ENCODE measurements at places on chromosomes 7 and 10. TPM values are rescaled to one million over a fixed set of nuclear protein-coding genes. Genes with fewer than 3 reads are reported as not detected.

GRCh38 chr10:61877887-61878739 is 23.4 kb upstream of the ARID5B start:
- no peak for DNase-seq

DNA sequence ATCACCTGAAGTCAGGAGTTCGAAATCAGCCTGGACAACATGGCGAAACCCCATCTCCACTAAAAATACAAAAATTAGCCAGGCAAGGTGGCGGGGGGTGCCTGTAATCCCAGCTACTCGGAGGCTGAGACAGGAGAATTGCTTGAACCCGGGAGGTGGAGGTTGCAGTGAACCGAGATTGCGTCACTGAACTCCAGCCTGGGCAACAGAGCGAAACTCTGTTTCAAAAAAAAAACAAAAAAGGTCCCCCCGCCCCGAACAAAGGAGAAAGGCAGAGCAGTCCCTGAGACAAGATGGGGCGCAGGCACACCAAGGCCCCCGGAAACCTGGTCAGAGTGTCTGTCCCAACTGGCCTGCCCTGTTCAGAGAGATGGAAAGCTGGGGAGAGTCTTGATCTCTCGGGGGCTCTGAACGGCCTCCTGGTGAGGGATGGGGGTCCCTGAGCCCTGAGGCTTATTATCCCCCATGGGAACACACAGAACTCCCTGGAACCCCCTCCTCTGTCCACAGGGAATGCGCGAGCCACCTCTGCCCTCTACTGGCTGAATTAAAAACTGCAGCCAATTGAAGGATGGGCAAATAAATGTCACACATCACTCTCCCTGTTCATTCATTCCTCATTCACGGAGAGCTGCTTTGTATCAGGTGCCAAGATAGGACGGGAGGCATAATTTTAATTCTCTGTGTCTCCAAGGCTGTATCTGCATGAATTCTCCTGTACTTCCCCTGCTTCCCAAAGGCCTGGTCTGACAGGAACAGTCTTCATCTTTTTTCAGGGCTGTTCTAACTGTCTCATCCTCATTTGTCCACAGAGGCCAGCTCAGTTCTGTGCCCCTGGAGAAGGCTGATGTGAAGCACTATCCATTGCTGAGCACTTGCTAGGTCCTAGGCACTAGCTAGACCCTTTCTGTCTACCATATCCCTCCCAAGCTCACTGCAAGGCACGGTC is 28.9 kb downstream of the MAT1A start:
- DNase-seq, result peak; percentile 89

GRCh38 chr10:124008681-124009080 is 84.7 kb downstream of the CHST15 start:
- no peak for DNase-seq

DNA sequence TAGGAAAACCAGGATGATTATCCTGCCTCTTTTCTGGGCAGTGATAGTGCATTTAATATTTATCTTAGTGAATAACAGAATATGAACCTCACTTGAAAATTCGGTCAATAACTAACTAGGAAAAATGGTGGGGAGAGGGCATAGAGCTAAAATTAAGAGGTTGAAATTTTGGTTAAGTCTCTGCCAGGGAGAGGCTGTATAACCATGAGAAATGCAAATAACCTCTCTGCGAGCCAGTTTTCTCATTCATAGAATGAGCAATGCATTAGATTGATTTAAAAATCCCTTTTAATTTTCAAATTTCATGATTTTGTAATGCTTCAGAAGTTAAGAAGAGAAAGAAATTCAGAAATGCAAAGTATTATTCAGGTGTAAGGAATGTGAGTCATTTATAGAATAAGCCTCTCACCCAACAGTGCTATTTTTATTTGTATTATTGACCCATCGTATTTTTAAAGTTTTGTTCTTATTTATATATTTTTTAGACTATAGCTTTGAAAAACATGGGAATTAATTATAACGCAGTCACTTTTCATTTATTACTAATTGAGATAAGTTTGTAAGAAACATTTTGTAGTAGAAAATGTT is 104.7 kb downstream of the PHF14 start:
- DNase-seq, result no peak

DNA sequence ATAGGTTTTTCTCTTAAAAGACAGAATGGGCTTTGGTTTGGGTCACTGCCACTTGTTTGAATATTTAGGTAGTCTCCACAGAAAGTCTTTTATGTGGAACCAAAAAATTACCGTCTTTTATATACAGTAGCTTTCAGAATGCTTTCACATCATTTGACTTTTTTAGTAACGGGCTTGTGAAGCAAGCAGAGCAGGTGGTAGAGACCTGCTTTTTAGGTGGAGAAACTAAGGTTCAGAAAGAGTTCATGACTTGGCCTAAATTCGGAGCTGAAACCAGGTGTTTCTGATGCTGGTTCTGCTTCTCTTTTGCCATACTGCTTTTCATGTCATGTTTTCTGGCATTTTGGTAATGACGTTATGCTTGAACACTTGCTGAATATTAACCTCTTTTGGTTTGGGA is 36.3 kb downstream of the GARS1 start:
- DNase-seq, result no peak

- no peak for DNase-seq
Observed at GRCh38 chr10:5396556-5397300, 7.9 kb downstream of the TUBAL3 start.

DNA sequence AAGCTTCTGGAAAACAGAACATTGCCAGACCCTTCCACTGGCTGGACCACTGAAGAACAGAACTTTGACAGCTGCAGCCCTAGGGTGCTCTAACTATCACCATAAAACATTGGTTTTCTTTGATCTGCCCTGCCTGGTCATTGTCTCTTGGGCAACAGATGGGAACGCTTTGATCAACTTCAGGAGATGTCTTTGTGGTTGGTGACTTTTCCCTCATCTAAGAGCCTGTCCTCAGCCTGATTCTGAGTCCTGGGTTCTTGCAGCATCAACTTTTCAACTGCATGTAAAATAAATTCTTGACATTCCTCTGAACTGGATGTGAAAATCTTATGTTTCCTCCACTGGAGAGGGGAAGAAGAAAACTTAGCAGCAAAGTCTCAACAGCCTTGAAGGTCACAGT is 53.1 kb upstream of the ZNRF2 start:
- DNase-seq, result no peak

GRCh38 chr10:127313996-127314700 is 117.8 kb upstream of the INSYN2A start:
- DNase-seq, result no peak

GRCh38 chr10:65622608-65623007 is 1303.2 kb upstream of the LRRTM3 start:
- DNase-seq, result no peak

- no peak for DNase-seq
Observed at GRCh38 chr10:56383806-56384205, 22.7 kb upstream of the ZWINT start.

Gene CYP2W1
- total RNA-seq, result not detected
